Common myeloid progenitor, CD34-positive (primary cell): ENCODE measurements at places on chromosomes 1 and 21.
A peak's percentile ranks its signal among the peaks of the same experiment; 100 is the strongest.

GRCh38 chr21:34939673-34940331, 109.3 kb downstream of the RUNX1 start:
- DNase-seq, result no peak

DNA sequence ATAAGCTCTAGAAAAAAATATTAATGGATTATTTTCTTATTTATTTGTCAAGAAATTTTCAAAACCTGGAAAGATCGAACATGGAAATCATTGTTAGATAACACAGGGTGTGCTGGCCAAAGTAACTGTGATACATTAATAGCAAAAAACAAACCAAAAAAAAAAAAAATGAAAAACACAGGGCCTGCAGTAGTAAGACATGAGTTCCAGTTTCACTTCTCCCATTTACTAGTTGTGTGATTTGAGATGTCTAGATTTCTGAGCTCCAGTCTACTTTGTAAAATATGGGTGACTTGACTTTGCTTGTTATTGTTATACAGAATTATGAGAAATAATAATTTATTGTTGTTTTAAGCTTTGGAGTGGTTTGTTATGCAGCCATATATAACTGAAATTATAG, 13.6 kb downstream of the FAM177B start:
- no peak for DNase-seq

- no peak for DNase-seq
These were observed 90.9 kb downstream of the MATN1 start for GRCh38 chr1:30632481-30632880.

GRCh38 chr1:116907351-116907750, 2.4 kb upstream of the PTGFRN start:
- DNase-seq, result no peak

- DNase-seq, result no peak
These were observed 26.5 kb upstream of the TENT5C start for GRCh38 chr1:117579221-117579906.

DNA sequence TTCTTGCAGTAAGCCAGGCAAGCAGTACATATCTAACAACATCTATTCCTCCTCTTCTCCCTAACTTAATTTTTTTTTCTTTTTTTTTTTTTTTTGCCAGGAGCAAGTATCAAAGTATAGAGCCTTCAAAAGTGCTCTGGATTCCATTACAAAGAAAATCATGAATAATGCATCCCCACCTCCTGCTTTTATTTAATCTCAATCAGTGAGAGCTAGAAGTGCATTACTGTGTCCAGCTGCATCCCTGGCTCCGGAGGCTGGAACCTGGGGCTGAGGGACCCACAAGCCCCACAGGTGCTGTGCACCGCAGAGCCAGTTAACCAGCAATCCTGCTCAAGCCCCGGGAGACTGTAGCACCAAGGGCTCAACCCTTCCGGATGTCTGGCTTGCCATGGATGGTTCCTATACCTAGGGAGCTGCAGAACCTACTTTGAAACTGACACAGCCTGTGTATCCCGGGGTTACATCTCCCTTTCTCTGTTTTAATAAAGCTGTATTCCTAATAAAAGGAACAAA, 455.9 kb upstream of the RUNX1 start:
- no peak for DNase-seq

DNA sequence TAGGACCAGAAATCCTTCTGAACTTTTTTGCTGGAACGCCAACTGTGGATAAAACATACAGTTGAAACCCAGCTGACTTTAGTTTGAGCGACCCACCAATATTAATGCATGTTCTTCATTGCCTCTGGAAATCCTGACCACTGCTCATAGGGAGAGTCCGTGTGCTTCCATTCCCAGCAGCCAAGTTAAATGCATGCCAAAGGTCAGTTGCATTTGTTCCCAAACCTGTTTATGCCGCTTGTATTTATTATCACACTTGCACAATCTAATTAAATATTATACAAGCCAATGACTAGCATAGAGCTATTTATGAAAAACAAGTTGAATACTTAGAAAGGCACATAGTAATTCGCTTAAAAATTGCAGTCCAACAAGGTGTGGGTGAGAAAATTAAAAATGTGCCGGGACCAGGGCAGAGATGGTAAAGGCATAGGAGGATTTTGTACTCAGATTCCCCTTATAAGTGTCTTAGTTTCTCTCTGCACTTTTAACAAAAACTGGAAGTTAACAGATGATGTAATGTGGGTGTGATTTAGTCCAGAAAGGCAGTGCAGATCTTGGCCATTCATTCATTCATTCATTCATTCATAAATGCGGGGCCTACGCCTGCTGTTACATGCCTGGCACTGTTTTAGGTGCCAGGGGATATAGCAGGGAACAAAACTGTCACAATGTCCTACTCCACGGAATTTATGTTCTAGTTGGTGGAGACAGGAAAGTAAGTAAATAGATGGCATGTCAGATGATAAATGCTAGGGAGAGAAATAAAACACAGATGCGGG, 99.7 kb downstream of the PRDM2 start:
- no peak for DNase-seq

DNA sequence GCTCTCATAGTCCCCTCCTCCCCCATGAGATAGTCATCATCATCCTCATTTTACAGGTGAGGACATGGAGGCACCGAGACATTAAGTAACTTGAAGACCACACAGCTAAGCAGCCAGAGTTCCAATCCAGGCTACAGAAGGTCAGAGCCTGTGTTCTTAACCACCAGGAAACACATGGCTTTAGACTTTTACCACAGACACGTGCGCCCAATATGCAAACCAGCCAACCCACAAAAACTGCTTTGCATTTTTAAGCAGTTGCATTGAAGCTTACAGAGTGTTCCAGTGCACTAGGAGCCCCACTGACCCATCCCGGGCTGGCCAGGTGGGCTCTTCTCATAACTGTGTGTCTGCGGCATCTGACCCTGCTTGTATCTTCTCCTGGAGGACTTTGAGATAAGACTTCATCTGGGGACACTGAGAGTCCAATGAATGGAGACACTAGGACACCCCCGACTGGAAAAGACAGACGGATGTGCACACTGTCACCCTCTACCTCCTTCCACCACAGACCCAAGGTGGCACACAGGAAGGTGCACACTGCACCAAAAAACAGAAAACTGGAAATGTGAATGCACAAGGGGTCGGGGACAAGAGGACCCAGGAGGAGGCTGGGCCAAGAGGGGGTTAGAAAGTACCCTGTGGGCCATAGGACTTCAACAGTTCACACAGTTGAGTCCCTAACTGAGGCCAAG, 56.4 kb downstream of the ETS2 start:
- DNase-seq, result peak; percentile 91

DNA sequence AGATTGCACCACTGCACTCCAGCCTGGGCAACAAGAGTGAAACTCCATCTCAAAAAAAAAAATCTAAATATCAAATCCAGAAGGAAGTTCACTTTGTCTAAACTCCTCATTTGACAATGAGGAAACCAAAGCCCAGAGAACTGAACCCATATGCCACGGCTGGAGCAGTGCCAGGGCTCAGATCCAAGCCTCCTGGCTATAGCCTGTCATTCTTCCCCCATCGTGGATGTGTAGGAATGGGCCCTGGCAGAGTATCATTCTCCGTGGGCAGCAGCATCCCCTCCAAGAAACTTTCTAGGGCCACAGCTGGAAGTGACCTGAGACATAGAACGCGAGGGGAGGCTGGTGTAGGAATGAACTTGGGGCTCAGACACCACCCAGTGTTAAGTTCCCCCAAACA, 47.2 kb downstream of the CAPN9 start:
- DNase-seq, result no peak
